Osteoblast (primary cell): ENCODE measurements at places on chromosomes 3 and 15. TPM values are rescaled to one million over a fixed set of nuclear protein-coding genes. Genes with fewer than 3 reads are reported as not detected.
A peak's percentile ranks its signal among the peaks of the same experiment; 100 is the strongest.

- peak; percentile 91 for DNase-seq
- peak overlapping the region; percentile 80 for H3K4me3 ChIP-seq
- H3K27me3 ChIP-seq, result no peaks in the 10 kb centered on the region
- H3K4me1 ChIP-seq, result peaks cover 48% of the 10 kb centered on the region
- H3K36me3 ChIP-seq, result no peaks in the 10 kb centered on the region
Observed at GRCh38 chr15:90869601-90870353, 1.4 kb downstream of the FURIN start.

DNA sequence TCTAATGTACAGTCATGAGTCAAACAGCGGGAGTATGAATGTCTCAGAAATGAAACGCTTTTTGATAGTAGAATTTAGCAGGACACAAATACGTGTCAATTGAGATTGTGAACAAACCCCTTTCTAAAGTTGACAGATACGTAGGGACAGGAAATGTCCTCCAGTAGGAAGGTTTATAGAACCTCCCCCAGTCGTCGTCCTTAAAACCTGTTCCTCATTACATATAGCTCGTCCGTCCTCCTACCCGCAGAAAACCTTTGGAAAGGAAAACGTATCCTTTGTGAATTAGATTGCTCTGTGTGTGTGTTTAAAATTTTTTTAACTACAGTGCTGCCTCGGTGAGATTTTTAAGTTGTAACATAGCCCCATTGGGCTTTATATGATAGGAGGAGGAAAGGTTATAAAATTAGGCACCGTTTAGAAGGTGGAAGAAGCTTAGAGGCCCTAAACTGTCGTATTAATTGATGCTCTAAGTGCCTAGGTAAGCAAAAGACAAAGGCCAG is 4.1 kb downstream of the UBE2E1 start:
- H3K4me1 ChIP-seq, result peaks cover 14% of the 10 kb centered on the region
- DNase-seq, result peak; percentile 73
- peaks cover 9% of the 10 kb centered on the region for H3K36me3 ChIP-seq
- peak overlapping the region; percentile 69 for H3K27ac ChIP-seq

DNA sequence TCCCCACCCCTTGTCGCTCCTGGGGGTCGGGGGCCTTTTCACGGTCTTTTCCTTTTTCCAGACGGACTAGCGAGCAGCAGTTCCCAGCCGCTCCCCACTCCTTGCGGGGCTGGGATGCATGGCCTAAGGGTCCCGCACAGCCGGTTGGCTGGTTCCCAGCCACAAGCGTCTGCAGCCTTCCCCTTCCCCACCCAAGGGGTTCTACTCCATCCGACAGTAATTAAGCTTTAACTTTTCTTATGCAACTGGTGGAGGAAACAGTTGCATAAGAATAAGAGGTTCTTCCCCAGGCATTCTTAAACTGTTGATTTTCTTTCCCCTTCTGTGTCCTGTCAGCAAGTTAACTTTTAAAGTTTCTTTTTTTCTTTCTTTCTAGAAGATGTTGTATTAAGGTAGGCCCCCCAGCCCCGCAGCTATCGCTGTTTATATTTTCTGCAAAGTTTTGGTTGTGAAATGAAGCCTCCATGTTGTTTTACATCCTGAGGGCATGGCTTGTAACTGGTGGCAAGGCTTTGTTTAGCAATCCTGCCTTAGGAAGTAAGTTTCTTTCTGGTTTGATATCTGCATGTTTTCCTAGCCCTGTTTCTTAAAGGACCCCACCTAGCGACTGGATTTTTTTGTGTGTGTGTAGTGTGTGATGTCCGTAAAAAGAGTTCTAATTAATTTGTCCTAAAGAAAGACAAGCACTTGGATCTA is 207.5 kb downstream of the ZNF385D start:
- no peak for DNase-seq
- no peak overlapping the region for H3K4me3 ChIP-seq
- no peaks in the 10 kb centered on the region for H3K36me3 ChIP-seq
- no peaks in the 10 kb centered on the region for H3K4me1 ChIP-seq

DNA sequence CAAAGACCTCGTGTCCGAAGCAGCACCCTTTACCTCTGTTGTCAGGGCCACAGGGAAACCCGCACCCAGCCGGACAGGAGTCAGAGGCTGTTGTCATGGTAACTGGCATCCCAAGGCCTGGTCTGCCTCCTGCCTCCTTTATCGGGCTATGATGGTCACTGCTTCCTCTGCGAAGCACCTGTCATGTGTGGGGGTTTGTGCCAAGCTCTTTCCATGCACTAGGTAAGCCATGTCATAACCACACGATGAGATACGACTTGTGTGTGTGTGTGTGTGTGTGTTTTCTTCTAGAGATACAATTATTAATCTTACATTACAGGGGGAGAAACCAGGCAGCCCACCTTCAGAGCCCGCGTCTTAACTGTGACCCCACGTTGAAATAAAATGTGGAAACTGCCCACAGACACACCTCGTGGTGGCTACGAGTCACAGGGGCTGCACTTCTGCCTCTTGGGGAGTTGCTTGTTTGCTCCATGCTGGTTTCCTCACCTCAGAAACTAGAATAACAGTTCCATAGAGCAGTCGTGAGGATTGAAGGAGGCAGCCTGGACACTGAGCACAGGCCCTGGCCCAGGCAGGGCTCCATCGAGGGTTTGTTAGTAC is 18.0 kb downstream of the ZDHHC19 start:
- no peaks in the 10 kb centered on the region for H3K36me3 ChIP-seq
- H3K4me1 ChIP-seq, result no peaks in the 10 kb centered on the region
- H3K27ac ChIP-seq, result no peak overlapping the region
- no peak overlapping the region for H3K4me3 ChIP-seq

DNA sequence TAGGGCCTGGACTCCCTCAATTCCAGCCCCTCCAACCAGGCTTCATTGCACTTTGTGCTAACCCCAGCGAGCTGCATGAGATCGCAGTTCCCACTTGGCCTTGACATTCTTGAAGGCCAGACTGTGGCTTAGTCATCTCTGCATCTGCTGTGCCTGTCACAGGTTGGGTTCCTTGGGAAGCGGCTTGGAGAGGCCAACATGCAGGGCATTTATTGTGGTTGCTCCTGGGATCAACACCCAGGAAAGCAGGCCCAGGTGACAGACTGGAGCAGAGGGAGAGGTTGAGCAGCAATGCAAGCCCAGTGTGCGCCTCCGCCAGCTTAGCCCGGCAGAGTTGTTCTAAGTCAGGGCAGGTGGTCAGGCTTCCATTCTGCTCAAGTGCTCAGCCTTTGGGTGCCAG is 10.5 kb downstream of the ABCF3 start:
- H3K4me1 ChIP-seq, result no peaks in the 10 kb centered on the region
- H3K4me3 ChIP-seq, result no peak overlapping the region
- peaks cover 48% of the 10 kb centered on the region for H3K36me3 ChIP-seq
- no peak overlapping the region for H3K27ac ChIP-seq
- H3K27me3 ChIP-seq, result no peaks in the 10 kb centered on the region
- DNase-seq, result no peak

DNA sequence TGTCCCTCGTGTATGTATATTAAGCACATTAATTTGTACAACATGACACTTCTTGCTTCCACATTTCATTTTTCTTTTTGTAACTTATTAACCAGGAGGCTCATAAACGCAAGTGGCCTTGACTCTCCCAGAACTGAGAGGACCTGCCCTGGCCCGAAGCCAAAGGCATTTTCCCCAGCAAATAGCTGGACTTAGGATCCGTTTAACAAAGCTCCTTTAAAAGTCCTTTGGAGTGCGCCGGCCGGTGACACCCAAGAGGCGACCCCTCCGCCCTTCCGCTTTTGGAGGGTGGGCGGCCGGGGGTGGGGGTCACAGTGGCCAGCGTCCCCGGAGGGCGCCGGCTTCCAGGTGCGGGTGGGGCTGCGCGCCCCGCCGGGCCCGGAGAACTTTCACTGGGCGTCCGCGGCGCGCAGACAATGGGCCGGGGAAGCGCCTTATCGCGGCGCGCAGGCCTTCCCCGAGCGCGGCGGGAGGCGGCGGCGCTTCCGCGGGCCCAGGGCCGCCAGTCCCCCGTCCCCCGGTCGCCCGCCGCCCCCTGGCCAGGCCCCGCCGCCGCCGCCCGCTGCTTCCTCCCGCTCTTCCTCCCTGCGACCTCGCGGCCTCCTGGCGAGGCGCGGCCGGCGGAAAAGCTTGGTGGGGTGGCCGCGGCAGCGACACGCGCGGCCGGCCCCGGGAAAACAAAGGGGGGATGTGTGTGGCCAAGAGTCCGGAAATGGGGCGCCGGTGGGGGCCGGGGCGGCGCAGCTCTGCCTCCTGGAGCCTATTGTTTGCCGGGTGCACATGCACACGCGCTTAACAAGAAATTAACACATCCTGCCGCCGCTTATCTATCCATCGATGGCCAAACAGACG is 613.4 kb downstream of the MCTP2 start:
- no peaks in the 10 kb centered on the region for H3K4me1 ChIP-seq
- no peak overlapping the region for H3K4me3 ChIP-seq
- H3K36me3 ChIP-seq, result no peaks in the 10 kb centered on the region
- H3K27me3 ChIP-seq, result no peaks in the 10 kb centered on the region
- no peak for DNase-seq

GRCh38 chr3:197253238-197253947 is 45.0 kb downstream of the DLG1 start:
- no peak for DNase-seq
- peak overlapping the region; percentile 34 for H3K27ac ChIP-seq
- peaks cover 10% of the 10 kb centered on the region for H3K4me1 ChIP-seq

DNA sequence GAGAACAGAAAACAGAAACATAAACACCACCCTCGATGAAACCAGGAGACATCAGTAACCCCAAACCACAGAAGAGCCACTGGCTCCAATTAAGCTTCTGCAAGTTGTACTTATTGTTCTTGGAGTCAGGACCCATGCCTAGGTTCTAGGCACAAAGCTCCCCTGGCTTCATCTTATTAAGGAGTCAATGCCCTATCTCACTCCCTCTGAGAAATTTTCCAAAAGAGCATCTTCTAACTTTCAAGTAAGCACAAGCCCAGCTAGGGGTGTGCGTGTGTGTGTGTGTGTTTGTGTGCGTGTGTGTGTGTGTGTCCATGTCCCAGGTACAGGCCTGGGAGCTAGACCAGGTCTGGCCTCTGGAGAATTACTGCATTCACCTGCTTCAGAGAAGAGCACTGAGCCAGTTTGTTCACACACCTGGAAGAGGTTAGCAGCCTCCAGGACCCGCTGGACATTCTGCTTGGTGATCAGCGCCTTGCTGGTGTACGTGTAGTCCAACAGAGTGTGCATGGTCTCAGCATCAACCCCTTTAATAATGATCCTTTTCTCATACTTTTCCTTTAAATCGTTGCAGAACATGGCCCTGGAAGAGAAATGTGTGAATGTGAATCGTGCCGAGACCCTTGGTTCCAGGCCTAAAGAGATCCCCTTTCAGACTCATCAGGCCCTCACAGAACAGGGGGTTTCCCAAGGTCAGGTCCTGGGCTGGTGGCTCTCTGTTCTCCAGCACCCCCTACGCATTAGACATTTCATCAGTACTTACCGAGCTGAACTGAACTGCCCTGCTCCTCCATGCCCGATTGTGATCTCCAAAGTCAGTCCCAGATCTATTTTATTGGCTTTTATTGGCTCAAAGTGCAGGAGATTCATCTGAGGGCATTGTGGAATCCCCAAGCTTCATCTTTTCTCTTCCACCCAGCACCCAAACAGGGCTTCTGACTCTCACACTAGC is 27.8 kb downstream of the KLHL6 start:
- H3K4me1 ChIP-seq, result no peaks in the 10 kb centered on the region
- no peak overlapping the region for H3K27ac ChIP-seq
- H3K36me3 ChIP-seq, result no peaks in the 10 kb centered on the region
- no peak overlapping the region for H3K4me3 ChIP-seq
- no peak for DNase-seq
- peaks cover 3% of the 10 kb centered on the region for H3K27me3 ChIP-seq

GRCh38 chr15:100810831-100811230 is 68.8 kb upstream of the ALDH1A3 start:
- no peaks in the 10 kb centered on the region for H3K27me3 ChIP-seq
- no peak overlapping the region for H3K4me3 ChIP-seq
- no peaks in the 10 kb centered on the region for H3K36me3 ChIP-seq
- H3K27ac ChIP-seq, result no peak overlapping the region
- no peak for DNase-seq

DNA sequence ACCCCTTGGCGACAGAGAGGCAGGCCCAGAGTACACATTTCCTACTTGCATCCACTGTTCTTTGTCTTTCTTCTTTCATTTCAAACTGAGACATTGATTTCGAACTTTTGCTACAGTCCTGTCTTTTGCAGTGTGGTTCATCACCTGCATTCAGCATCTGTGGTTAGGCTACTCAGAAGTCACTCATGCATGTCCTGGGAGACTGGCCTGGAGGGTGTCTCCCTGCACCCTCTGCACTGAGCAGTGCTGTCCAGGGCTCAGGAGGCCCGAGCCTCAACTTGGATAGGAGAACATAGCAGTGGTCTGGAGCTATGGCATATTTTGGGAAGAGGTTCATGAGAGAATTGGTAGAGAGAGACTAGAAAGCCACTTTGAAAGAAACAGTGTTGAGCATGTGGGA is 240.2 kb upstream of the TPRG1 start:
- no peak overlapping the region for H3K27ac ChIP-seq
- no peaks in the 10 kb centered on the region for H3K36me3 ChIP-seq
- peaks cover 15% of the 10 kb centered on the region for H3K4me1 ChIP-seq

GRCh38 chr15:67136802-67137201 is 71.4 kb downstream of the SMAD3 start:
- peaks cover 22% of the 10 kb centered on the region for H3K36me3 ChIP-seq
- DNase-seq, result no peak
- no peaks in the 10 kb centered on the region for H3K27me3 ChIP-seq
- peaks cover 90% of the 10 kb centered on the region for H3K4me1 ChIP-seq
- H3K27ac ChIP-seq, result peak overlapping the region; percentile 75

DNA sequence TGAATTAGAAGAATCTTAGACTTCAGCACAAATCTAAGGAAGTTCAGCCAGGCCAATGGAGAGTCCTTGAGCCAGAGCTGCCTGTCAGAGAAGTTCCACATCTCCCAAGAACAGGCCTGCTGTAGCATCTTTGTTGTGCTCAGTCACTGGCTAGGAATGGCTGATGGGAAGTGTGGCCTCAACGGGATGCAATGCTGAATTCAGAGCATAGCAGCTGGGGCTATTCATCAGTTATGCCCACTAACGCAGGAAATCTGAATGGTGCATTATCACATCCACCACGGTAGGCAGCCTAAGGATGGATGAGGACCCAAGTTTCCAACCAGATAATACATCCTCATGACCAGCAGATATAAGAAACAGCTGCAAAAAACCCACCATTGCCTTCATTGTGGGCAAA is 3.2 kb upstream of the EIF1B start:
- DNase-seq, result peak; percentile 72
- H3K27ac ChIP-seq, result no peak overlapping the region
- no peak overlapping the region for H3K4me3 ChIP-seq
- peaks cover 3% of the 10 kb centered on the region for H3K36me3 ChIP-seq

GRCh38 chr3:21049334-21050062 is 701.5 kb downstream of the ZNF385D start:
- no peak for DNase-seq
- H3K4me3 ChIP-seq, result no peak overlapping the region
- no peaks in the 10 kb centered on the region for H3K36me3 ChIP-seq
- H3K27me3 ChIP-seq, result no peaks in the 10 kb centered on the region

The ST8SIA2 gene
- total RNA-seq, result 0.29 and 0.36 TPM in 2 replicates

The EFCAB12 gene
- under 0.01 TPM in 2 replicates for total RNA-seq

The SETD5 gene
- total RNA-seq, result 103 and 106 TPM in 2 replicates

The MYO5C gene
- under 0.01 TPM in 2 replicates for total RNA-seq

The MOBP gene
- total RNA-seq, result not detected in 2 replicates

The PLA2G4D gene
- not detected in 2 replicates for total RNA-seq

The NAALADL2 gene
- 22.1 and 23.5 TPM in 2 replicates for total RNA-seq

The VIPR1 gene
- not detected in 2 replicates for total RNA-seq

The HCLS1 gene
- 2.9 and 4.1 TPM in 2 replicates for total RNA-seq

The PARP14 gene
- total RNA-seq, result 67.2 and 84.3 TPM in 2 replicates
